ENCODE measurements at places on chromosomes 4 and X.

DNA sequence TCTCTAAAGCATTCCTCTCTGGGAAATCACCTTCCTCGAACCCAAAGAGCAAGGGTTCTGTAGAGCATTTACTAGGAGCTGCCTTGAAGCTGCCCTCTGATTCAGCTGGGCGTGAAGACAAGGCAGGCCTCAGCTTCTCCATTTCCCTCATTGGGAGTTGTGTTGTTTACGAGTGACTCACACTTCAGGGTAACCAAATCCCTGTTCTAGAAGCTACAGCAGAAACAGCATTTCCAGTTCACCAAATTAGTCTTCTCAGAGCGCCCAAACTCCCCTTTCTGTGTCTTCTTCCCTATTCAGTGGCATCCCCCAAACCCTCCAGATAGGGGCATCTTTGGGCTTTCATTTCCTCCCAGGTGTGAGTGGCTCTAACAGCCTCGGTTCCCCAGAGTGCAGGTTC, 863 bp upstream of the XPNPEP2 start:
- no peak for DNase-seq

- no peak for DNase-seq
Measured at GRCh38 chrX:56429581-56429980, 133.8 kb upstream of the UBQLN2 start.

DNA sequence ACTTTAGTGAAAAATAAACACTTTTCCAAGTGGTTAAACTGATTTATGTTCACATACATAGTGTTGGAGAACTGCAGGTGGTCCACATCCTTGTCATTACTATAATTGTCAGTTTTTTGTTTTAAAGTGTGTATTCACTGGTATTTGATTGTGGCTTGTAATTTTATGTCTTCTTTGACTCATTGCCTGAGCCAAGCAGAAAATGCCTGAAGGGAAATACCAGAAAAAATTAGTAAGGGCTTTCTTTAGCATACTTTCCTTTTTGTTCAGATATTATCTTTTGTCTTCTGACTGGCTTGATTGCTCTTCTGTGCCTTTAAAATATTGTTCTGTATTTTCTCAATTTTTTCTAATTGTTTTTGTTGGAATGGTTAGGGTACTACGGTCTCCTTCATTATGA, 981.3 kb downstream of the C4orf33 start:
- no peak for DNase-seq

DNA sequence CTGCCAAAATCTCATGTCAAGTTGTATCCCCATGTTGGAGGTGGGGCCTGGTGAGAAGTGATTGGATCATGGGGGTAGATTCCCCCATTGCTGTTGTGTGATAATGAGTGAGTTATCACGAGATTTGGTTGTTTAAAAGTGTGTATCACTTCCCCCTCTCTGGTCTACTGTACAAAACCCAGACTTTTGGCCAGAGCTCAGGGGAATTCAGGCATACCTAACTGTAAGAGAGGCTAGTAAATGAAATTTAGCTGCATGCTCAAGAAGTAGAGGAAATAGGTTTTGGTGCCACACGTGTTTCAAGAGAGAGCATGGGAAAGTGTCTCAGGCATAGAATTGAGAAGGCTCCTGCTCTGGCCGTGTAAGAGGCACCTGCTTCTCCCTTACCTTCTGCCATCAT, 190.5 kb upstream of the GALNTL6 start:
- no peak for DNase-seq

GRCh38 chrX:13220916-13221315, 98.9 kb downstream of the ATXN3L start:
- no peak for DNase-seq

DNA sequence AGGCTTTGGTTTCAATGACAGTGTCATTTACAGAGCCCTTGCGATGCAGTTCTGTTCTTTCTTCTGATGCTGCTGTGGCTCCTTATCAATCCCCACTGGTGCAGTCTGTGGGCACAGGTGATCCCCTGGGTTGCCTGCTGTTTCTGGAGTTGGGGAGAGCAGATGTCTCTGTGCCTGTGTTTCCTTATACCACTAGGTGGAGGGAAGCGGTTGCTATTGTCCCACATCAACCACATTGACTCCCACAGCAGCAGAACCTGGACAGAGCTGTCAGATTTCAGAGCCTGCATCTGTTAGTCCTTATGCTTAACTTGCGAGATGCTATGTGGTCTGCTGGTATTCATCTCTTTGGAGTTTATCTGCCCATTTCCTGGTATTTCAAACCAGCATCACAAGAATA, 57.7 kb downstream of the NEIL3 start:
- no peak for DNase-seq

DNA sequence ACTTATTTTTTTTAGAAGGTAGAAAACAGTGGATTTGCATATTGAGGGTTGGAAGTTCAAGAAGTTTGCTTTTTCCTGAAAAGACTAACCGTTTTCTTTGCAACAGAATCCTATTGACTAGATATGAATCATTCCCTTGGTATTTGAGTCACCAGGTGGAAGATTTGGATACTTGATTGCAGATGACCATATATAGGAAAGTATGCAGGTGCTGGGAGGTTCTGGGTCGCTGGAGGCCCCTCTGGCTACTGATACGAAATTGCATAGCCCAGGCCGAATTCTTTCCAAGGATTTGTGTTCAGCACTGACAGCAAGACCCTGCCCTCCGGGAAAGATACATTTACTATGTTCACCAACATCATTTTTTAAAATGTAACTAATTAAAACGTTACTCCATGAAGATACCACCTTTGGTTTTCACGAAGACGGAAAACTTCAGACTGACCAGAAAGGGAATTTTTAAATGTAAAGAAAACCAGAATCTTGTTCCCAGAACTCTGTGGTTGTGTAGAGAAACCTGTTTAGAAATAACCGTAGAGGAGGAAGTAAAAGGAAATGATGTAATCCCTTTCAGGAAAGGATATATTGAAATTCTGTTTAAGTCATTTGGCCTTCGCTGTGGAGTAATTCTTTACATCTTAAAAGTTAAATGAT, 946 bp downstream of the ANXA3 start:
- DNase-seq, result no peak

- DNase-seq, result no peak
Measured at GRCh38 chr4:141645611-141646340, 9.4 kb downstream of the IL15 start.

- no peak for DNase-seq
Measured at GRCh38 chr4:40314951-40315350, 20.2 kb upstream of the CHRNA9 start.

DNA sequence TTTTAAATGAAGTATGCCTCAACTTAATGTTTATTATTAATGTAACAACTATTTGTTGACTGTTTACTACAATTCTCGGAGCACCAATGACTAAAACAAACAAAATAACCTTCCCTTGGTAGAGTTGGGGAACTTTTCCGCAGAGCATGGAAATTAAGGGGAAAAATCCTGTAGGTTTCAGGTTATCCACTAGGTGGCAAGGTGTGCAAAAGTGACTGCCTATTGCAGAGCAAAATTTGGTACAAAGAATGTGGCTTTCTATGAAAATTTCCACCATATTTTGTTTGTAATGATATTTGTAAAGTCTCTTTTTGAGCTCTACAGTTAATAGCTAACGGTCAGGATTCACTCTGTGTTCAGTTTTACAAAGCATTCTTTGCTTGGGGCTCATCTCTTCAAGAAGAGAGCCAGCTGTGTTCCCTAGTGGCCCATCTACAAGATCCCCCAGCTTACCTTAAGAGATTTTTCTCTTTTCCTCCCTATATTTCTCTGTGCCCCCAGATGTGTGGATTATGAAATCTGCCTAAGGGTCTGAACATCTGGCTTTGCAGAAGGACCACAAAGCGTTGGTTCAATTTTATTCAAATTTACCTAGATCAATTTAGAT, 61.1 kb downstream of the FBXO8 start:
- DNase-seq, result no peak

DNA sequence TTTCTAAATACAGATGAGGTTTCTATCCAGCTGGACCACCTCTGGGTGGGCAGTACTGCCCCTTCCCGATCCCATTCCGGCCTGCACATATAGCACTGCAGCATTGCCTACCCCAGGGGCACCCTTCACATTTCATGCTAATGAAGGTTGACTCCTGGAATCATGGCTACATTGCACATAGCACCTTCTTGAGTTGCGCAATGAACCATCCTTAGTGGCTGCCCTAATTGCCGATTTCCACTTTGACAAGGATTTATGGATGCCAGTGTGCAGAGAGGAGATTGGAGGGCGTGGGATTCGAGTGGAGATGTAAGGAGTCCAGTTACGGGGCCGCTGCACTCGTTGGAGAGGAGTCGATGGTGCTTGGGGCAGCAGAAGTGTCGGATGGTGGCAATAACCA, 229.0 kb downstream of the FRMPD4 start:
- no peak for DNase-seq

GRCh38 chrX:87941841-87942240, 424.2 kb downstream of the KLHL4 start:
- DNase-seq, result no peak

GRCh38 chrX:130594453-130594916, 192.7 kb downstream of the RBMX2 start:
- peak; percentile 2 for DNase-seq

GRCh38 chr4:3865986-3866812, 100.0 kb downstream of the ADRA2C start:
- DNase-seq, result no peak

DNA sequence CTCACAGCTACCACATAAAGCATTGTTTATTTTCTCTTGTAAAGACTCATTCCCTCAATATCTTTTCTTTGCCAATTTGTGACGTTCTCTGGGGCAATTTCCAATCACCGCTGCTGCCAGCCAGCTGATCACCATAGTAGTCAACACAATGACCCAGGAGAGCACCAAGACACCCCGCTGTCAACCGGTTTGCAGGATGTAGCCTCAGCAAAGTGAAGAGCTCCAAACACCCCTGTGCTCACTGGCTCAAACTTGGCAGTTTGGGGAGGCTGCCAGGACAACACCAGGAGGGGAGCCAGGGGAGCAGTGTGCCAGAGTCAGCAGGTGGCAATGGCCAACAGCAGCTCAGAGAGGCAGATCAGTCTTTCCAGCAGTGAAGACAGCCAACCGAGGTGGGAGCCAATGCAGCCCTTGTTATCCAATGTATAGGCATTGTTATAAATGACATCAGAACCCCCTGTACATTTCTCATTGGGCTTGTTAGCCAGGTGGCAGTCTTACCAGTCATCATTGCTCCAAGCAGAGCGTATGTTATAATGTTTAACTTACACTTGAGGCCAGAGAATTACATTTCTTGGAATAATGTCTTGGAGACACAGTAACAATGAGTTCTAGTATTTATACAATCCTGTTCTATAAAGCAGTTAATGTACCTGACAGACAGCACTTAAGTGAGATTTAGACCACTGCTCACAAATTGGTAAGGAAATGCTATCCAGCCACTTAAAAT, 274.9 kb upstream of the GK2 start:
- DNase-seq, result peak; percentile 48

DNA sequence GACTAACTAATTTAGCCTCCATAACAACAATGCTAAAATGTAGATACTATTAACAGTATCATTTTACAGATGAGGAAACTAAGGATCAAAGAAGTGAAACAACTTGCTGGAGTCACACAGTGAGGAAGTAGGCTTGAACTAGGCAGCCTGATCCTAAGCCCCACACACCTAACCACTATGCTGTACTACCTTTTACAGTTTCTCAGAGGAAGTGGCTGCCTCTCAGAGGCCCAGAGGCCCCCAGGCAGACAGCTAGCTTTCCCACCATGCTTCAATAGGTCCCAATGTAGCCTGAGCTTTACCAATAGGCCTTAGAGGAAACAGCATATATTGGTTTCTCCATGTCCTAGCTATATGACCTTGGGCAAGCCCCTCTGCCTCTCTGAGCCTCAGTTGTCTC, 69.4 kb upstream of the PJA1 start:
- no peak for DNase-seq

DNA sequence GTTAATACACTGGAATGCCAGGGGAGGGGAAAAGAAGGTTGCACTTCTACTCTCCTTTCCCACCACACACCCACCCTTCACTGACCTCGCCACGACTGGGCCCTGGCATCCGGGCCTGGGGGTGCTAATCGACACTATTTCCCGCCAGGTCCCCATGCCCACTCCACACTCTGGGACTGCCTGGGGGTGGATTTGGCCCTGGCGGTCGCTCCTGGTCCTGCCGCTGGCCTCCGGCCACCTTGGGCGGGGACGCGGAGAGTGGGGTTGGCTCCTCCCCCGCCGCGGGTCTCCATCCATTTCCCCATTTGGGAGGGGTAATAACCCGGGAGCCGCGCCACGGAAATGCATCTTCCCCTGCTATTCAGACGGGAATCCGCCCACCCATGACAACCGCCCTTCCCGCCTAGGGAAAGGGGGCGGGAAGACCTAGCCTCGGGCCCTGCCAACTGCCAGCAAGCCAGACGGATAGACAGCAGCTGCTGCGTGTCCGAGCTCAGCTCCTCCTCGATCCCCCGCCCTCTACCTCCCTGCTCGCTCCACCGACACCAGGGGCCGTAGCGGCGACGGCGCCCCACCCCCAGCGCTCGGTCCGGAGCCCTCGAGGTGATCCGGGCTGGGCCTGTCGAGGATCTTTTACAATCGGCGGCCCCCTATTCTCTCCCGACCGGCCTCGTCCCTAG, 78.1 kb downstream of the RLIM start:
- DNase-seq, result peak; percentile 41

DNA sequence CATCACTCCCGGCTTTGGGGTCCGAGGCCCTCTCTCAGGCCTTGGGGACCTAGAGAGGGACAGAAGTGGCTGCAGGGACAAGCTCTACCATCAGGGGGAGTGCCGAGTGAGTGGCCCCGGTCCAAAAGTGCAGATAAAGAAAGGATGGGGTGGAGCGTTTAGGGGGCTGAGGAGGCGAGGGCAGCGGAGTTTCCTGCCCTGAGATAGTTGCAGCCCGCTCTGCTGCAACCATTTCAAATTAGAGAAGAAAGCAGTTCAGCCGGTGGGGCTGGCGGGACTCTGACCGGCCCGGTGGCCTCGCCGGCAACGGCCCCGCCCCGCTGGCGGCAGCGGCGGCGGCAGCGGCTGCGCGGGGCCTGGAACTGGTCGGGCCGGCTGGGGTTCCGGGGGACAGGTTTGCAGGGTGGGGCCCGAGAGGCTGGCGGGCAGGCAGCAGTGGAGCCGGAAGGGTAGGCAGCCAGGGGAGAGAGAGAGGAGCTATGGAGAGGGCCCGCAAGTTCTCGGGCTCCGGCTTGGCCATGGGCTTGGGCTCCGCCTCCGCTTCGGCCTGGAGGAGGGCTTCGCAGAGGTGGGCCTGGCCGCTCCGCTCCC, 7.6 kb downstream of the DLG3 start:
- DNase-seq, result peak; percentile 31

DNA sequence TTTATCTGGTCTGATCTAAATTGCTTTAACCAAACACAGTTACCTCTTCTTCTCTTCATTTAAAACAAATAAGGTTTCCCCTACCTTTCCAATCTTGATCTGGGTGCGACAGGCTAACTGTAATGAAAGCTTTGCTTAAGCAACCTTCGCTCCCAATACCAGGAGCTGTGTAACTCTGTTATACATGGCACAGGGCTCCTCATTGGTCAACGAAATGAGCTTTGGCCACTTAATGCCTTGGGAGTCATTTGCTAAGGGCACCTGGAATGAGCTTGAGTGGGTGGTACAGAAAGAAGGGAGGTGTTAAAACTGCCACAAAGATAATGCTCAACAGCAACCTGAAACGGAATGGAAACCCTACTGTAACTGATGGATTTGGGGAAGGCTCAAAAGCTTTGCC, 140.5 kb downstream of the CHRNA9 start:
- DNase-seq, result no peak
